ENCODE measurements at places on chromosomes 16 and 17.

GRCh38 chr17:10618202-10618635, 38.9 kb downstream of the MYH3 start:
- peak; percentile 22 for DNase-seq

- DNase-seq, result no peak
Observed at GRCh38 chr17:55726440-55726839, 3.8 kb upstream of the TMEM100 start.

DNA sequence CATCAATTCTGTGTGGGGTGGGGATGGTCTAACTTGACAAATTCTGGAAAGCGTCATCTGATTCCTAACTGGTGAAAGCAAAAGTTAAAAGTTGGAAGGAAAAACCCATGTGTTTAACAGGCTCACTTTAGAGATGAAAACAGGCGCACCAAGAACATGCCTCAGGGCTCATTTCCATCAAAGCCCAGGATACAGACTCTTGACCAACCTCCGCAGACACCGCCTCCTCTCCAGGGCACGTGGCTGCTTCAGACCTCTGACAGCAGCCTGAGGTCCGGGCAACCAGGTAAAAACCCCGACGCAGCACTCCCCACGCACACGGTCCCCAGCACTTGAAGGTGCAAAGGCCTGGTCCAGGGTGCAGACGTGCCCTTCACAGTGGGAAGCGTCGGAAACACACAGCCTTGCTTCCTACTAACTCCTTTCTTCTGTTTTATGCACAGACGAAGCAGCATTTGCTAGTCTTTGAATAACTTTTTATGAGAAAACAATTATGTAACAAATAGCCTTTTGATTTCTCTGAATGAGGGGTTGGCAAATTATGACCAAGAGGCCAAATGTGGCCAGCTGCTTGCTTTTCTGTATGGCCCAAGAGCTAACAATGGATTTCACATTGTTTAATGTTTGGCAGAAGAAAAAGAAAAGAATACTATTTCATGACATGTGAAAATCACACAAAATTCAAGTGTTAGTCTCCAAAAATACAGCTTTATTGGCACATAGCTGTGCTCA, 44.2 kb upstream of the TRAP1 start:
- no peak for DNase-seq

DNA sequence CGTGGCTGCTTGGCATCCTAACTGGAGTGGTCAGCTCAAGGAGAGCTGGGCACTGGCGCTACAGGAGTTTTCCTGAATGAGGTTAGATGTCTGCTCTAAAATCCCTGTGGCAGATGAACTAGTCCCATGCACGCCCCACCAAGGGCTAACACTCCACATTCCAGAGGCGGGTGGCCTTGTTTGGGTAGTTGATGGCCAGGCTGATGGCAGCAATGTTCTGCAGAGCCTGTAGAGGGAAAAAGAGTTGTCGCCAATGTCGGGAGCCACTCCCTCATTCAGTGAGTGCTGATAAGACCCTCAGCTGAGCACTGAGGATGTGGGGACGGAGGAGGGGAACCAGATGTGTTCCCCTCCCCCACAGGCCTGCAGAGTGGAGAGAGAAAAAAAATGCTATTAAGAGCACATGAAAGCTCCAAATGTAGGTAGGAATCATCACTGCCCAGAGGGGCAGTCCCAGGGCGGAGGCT, 42.5 kb upstream of the ATP2A3 start:
- no peak for DNase-seq

DNA sequence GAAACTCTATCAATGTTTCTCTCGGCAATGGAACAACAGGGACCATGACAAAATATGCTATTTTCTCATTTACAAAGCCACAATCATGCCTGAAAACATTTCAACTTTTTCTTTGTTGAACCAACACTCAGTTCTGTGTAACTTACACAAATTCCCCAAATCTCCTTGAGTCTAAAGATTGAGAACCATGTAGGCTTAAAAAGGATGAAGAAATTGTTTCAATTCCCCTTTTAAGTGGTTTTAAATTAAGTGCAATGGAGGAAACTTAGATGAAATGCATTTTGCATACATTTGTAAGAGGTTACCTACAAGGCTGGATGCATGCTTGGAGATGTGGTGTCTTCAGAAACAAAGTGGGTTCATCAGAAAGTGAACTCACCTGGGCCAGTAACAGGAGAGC, 566.4 kb upstream of the CDH11 start:
- no peak for DNase-seq

- no peak for DNase-seq
Observed at GRCh38 chr17:54982399-54982798, 13.8 kb downstream of the STXBP4 start.

GRCh38 chr17:83200751-83201150, 121.3 kb downstream of the METRNL start:
- DNase-seq, result no peak

GRCh38 chr16:48318630-48319029, 66.6 kb downstream of the SIAH1 start:
- DNase-seq, result no peak

DNA sequence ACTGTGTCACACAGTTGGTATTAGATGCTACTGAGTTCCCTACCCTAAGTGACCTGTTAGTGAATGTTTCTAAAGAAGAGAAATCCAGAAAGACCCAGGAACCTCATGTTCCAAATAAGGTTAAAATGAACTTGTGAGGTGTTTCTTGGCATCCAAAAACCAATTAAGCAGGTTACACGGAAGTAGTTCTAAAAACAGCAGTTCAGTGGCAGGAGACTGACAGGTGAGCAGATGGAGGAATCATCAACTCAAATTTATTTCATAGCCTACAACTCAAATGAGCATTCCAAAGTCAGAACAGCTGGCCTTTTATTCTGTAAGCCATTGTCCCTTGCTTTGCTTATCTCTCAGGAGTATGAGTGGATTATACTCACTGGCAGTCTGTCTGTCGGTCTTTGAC, 188.3 kb downstream of the IRX3 start:
- DNase-seq, result no peak

DNA sequence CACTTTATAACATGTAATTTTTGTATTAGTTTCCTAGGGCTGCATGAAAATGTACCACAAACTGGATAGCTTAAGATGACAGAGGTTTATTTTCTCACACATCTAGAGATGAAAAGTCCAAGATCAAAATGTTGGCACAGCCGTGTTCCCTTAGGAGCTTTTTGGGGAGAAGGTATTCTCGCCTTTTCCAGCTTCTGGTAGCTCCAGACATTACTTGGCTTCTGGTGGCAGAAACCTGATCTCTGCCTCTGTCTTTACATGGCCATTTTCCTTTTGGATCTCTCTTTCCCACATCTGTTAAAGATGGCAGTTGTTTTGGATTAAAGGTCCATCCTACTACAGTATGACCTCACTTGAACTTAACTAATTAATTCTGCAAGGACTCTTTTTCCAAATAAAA, 885.7 kb upstream of the CDH8 start:
- DNase-seq, result no peak

DNA sequence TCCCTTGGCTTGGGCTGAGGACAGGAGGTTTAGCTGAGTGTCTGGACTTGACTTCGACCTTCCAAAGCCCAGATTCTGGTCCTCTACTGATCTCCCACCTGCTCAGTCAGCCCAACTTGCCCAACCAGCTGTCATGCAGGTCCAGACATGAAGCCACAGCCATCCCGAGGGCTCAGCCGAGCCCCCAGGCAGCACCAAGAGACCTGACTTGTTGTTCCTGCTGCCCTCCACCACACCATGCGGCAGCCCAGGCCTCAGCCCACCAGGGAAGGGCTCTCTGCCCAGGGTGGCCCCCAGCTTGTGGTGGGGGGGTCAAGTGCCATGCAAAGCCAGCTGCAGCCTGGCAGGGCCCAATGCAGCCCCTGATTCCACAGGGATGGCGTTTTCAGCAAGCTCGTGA, 17.2 kb upstream of the CACNG4 start:
- no peak for DNase-seq

DNA sequence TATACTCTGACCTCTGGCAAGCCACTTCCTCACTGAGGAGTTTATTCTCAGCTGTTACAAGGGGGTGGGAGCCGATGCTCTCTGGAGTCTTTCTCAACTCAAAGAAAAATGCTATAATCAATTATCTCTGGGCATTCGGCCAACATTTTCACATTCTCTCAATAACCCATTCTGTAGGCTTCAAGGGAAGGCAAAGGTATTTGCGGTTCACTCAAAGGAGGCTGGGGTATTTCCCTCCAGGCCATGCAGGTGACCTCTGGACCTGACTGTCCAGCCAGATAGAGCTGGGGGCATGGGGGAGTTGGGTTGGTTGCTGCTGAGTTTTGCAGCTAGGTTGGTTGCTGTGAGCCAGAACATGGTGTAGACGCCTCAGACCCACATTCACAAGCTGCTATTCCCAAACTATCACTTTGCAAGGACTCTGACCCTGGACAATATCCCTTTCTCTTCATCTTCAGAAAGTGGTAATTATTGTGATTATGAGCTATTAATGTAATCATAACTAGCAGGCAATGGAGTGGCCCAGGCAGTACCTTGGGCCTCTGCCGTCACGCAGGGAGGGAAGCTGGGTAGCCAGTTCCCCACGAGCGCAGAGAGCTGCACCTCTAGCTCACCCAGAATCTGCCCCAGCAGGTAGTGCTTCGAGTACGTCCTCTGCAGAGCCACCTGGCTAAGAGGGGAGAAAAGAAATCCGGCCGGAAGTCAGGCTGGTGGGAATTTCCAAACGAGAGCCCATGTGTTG, 42.1 kb downstream of the AIPL1 start:
- no peak for DNase-seq

- DNase-seq, result no peak
Observed at GRCh38 chr17:57475796-57476195, 219.5 kb downstream of the MSI2 start.

- no peak for DNase-seq
Observed at GRCh38 chr16:50694206-50694605, 800 bp downstream of the NOD2 start.

GRCh38 chr17:80859002-80859941, 132.4 kb upstream of the CHMP6 start:
- DNase-seq, result no peak

DNA sequence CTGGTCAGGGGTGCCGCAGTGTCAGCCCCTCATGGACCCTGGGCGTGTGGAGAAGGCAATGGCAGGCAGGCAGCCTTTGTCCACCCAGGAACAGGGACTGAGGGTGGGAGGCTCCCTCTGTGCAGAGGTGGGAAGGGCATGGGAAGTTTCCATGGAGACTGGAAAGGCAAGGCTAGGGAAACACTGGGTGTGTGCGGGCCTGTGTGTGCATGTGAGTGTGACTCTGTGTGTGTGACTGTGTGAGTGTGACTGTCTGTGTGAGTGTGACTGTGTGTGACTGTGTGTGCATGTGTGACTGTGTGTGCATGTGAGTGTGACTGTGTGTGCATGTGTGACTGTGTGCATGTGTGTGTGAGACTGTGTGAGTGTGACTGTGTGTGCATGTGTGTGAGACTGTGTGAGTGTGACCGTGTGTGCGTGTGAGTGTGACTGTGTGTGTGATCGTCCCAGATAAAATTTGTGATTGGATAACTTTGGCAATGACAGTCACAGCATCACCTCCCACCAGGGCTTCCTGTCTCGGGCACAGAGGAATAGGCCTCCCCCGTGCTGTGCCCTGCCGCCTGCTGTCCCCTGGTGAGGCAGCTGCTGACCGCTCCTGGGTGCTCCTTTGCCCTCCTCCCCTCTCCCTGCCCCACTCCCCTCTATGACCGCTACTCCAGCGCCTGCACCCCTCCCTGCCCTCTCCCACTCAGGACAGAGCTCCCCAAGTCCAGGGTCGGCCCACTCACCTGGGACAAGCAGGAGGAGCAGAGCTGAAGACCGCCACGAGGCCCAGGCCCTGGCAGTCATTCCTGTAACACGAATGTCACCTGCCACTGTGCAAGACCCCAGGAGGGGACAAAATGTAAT, 698 bp downstream of the CD300C start:
- DNase-seq, result no peak

GRCh38 chr17:29710891-29711418, 88.2 kb upstream of the CORO6 start:
- DNase-seq, result no peak

- DNase-seq, result no peak
Observed at GRCh38 chr17:17067257-17067656, 25.0 kb downstream of the MPRIP start.

GRCh38 chr16:30777591-30778297, 9.3 kb downstream of the ZNF629 start:
- no peak for DNase-seq

- DNase-seq, result no peak
Observed at GRCh38 chr16:89489898-89490438, 393 bp downstream of the ANKRD11 start.

- DNase-seq, result no peak
Observed at GRCh38 chr17:57344261-57344660, 87.9 kb downstream of the MSI2 start.

DNA sequence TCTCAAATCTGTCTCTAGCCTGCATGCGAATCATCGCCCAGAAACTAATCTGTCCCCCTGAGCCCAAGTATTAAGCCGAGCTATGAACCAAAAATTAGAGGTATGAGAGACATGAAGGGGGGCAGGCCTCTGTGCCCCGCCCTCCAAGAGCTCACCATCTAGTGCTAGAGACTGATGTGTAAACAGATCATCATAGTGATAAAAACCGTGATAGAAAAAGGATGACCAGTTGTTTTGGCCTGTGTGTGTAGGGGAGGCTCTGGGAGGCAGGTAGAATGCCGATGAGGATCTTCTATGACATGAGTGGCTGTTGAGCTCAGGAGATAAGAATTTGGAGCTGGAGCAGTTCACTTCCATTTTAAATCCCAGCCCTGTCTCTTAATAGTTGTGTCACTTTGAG, 89.1 kb upstream of the TBX2 start:
- no peak for DNase-seq

GRCh38 chr17:64164596-64165285, 34.8 kb upstream of the ERN1 start:
- DNase-seq, result no peak

DNA sequence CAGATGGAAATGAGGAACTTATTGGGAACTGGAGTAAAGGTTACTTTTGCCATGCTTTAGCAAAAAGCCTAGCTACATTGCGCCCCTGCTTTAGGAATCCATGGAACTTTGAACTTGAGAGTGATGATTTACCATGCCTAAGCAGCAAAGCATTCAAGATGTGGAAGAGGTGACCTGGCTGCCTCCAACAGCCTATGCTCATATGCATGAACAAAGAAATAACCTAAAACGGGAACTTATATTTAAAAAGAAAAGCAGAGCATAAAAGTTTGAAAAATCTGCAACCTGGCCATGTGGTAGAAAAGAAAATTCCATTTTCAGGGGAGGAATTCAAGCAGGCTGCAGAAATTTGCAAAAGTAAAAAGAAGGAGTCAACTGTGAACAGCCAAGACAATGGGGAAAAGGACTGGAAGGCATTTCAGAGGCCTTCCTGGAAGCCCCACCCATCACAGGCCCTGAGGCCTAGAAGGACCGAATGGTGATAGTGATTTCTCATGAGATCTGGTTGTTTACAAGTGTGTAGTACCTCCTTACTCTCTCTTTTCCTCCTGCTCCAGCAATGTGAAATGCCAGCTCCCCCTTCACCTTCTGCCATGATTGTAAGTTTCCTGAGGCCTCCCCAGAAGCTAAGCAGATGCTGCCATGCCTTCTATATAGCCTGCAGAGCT, 48.7 kb downstream of the MRPS23 start:
- DNase-seq, result no peak

All from stimulated activated CD8-positive, alpha-beta memory T cell treated with anti-CD3 and anti-CD28 coated beads, Interleukin-15, amount 100 ng/mL, for 24 hours (primary cell).